Stimulated activated CD4-positive, alpha-beta T cell treated with anti-CD3 and anti-CD28 coated beads, Interleukin-2, amount 100 ng/mL, for 4 hours (primary cell): ENCODE measurements at places on chromosomes 11 and 22.

- DNase-seq: no peak
Observed at GRCh38 chr22:20864186-20864908, 5.5 kb downstream of the SNAP29 start.

DNA sequence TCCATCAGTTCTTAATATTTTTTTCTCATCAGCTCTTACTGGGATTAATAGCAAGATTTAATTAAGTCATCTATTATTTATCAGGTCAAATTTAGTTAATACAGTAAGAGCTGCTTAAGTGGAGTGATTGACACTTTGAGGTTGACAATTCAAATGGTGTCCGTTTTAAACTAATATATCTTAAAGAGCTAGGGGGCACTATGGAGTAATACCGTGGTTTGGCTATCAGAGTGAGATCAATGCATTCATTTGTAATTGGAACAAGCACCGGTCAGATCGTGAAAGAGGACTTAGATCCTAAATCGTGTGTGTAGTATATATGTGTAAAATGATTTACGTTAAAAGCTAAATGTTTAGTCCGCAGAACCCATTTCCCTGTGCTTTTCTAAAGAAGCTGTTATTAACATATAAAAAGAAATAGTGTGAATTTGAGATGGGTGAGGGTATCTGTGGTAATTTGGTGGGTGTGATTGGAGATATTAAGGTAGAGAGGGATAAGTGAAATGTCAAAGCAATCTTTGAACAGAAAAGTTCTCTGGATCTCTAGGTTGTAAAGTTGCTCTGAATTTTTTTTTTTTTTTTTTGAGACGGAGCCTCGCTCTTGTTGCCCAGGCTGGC is 2.3 kb downstream of the SIK2 start:
- no peak for DNase-seq

DNA sequence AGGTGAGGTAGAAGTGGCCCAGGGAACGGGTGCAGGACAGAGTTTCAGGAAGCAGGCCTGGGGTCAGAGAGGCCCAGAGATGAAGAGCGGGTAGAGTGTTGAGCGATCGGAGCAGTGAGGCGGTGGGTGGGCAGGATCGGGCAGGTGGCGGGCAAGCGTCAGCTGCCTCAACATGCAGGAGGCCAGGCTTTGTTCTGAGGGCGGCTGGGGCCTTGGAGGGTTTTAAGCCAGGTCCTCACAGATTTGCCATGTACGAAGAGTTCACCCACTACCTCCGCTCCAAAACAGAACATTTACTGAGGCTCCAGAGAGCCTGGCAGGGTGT is 29.4 kb downstream of the FLRT1 start:
- DNase-seq: no peak

- no peak for DNase-seq
Observed at GRCh38 chr11:35286126-35286525, 133.2 kb downstream of the SLC1A2 start.

GRCh38 chr11:96033095-96033494 is 109.2 kb upstream of the MTMR2 start:
- no peak for DNase-seq

DNA sequence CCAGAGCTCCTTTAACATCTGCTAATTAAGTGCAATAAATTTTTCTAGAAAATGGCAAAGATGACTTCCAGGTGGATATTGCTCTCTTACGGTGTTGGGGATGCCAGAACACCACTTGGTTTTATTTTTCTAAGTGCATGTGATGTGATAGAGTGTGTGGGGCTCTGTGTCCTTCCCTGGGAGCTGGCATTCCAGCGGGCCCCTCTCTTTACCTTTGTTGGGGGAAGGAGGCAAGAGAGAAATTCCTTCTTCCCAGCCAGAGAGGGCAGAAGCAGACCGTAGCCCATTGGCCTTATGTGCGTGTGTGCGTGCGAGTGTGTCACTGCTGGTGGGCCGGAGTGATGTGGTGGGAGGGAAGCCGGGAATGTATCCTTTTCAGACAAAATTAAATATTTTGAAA is 17.2 kb downstream of the TEF start:
- no peak for DNase-seq

DNA sequence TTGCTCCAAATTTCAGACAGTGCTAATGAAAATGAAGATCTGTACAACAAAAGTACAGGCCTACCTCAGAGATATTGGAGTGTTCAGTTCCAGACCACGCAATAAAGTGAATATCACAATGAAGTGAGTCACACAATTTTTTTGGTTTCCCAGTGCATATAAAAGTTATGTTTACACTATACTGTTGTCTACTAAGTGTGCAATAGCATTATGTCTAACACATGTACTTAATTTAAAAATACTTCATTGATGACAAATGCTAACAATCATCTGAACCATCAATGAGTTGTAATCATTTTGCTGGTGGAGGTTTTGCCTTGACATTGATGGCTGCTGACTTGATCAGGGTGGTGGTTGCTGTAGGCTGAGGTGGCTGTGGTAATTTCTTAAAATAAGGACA is 60.6 kb upstream of the E2F8 start:
- DNase-seq: no peak

- no peak for DNase-seq
Observed at GRCh38 chr22:23677701-23677995, 13.2 kb upstream of the RGL4 start.

DNA sequence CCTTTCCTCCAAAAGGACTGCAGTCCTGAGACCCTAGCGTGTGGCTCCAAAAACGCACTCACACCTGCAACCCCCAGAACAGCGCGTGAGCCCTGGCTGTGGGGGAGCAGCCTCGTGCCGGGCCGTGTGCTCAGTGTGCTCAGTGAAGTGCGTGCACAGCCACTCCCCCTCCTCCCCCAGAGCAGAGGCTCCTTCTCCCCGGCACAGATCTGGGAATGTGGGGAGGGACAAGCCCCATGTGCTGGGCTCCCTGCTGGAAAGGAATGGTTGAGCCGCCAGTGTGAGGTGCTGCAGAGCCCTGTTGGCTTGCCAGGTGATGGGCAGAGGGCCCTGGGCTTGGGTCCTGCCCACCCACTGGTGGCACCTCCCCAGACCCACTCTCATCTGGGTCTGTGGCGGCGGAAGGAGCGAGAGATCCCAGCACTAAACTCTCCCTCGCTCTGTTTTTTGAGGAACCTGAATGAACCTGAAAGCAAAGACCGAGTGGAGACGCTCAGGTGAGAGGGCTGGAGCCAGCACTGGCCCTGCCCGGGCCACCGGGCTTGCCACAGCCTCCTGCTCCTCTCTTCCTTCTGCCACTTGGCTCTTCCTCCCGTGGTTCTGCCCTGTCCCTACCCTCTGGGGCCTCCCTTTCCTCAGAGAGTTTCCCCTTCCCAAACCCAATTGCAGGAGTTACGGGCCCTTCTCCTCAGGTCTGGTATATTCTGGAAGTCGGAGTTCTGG is 9.0 kb downstream of the RCOR2 start:
- DNase-seq: no peak

DNA sequence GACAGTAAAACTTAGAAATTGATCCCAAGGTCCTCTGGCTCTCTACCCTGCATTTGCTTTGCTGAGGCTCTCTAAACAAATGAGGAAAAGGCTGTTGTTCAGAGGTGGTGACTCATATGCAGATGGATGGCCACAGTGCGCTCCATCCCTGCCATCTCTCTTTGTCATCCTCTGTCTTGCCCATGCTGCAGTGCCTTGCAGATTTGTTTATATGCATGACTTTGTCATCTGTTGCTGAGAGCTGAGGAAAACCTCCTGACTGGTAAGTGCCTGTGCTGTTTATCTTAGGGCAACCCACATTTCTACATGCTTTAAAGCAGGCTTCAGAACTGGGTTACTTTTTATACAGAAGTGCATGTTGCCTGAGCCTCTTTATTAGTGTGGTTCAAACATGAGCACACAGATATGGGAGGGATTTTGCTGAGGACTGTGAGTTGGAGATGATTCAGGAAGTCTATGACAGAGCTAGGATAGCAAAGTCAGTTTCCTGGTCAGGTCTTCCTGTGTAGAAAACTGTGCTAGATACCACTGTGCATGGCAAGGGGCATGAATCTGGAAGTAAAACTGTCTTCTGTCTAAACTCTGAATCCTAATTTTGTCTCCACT is 57.4 kb downstream of the JAM3 start:
- DNase-seq: no peak

DNA sequence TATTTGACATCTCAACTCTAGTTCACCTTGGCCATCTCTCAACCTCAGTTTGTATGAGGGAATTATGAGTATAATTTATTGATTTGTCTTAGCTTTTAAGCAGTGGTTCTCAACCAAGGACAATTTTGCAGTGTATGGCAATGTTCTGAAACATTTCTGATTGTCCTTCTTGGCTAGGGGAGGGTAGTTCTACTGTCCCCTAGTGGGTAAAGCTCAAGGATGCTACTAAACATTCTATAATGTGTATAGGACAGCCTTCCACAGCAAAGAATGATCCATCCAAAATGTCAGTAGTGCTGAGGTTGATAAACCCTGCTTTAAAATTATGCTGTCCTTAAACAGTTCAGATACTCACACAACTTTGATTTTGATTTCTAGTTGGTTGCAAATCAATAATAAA is 78.1 kb upstream of the ALKBH3 start:
- no peak for DNase-seq

- peak; percentile 46 for DNase-seq
Observed at GRCh38 chr11:72736452-72737069, 15.6 kb downstream of the ARAP1 start.

DNA sequence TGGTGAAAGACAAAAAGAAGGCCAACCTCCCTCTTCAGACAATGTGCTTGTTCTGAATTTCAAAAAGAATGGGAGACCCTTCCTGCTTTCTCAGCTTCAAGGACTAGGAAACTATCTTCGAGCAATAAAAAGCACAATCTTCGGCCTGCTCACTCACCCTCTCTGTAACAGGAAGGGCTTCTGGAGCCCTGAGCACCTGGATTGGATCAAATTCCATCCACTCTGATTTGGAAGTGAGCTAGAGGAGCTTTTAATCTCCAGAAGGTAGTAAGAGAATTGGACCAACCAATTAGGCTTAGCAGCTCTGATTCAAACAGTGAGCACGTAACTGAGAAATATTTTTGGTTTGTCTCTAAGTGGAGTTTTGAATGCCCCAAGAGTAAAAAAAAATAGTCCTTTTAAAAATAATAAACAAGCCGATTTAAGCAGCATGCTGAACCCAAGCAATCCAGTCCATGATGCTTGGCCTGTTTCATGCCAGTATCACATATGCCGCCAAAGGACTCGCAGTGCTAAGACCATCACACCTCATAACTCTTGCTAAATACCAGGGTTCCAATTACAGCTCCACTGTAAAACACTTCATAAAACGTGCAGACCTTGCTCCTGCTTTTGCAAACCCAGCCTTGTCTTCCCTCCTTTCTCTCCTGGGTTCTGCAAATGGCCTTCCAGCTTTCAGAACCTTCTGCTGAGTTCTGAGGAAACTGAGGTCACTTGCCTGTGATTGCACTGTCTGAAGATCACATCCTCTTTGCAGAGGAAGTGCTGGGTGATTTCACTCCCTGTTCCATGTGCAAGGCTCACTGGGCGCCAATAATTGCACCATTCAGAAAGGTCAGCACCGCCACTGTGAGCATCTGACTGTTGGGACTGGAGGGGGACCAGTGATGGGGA is 74.4 kb downstream of the SLC1A2 start:
- DNase-seq: no peak

DNA sequence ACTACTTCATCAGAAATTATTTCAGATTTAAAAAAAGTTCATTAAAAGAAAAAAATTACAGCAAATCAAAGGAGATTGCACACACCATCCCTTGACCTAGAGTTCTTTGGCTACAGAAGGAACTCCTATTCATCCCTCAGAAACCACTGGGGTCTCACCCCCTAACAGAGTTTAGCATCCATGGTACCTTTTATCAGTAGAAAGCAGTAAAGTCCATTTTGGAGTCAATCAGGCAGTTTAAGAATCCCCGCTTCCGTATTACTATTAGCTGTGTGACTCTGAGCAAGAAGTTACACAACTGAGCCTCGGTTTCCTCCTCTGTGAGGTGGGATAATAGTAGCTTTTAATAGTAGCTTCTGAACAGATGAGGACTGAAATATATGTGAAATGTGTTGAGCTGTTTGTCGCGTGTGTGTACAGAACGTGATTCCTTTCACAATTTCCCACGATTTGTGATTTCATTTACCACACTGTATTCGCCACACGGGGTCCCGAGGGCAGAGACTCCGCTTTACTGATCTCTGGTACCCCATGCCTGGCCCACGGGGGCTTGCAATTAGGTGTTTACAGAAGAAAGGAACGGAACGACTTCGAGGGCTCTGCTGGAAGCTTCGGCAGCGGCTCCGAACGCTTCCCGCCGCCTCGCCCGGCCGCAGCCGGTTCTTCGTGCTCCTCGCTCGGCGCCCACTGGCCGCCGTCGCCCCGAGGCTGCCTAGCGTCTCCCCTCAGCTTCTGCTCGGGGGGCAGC is 72.5 kb upstream of the ZBED5 start:
- no peak for DNase-seq

DNA sequence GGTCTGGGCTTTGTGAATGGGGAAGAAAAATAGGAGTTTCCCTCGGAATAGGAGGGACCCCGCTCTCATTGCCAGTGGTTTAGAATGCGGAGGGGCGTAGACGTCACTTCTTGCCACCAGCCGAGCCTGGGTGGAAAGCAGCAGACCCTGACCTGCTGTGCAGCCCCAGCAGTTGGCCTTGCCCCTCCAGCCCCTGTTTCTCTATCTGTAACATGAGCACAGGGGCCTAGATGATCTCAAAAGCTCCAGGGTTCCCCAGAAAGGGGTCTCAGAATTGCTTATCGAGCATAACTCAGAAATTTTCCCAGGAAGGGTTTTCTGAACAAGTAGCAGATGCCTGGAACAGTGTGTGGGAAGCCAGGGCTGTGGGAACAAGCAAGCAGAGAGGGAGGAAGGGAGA is 43.9 kb downstream of the C11orf91 start:
- no peak for DNase-seq

DNA sequence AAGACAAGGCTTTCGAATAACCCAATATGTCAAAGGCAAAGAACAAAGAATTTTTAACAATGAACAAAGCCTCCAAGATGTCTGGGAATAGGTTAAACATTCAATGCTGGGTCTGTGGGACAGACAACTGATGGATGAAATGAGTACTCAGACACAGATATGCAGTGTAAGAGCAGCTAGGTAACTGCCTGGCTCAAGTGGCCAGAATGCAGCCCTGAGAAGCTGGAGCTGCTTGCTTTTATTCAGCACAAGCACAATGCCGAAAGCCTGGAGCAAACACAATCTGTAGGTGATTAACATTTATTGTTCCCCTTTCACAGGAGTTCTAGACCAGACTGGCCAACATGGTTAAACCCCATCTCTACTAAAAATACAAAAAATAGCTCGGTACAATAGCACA is 24.0 kb downstream of the GLYAT start:
- DNase-seq: no peak

GRCh38 chr22:36323182-36323854 is 64.4 kb downstream of the MYH9 start:
- no peak for DNase-seq

GRCh38 chr22:23175817-23176644 is 4.3 kb upstream of the BCR start:
- DNase-seq: no peak

- no peak for DNase-seq
Observed at GRCh38 chr11:57490456-57491248, 24.9 kb downstream of the SLC43A1 start.

- DNase-seq: no peak
Observed at GRCh38 chr11:70603756-70604211, 205.5 kb downstream of the CTTN start.
